Activated T-cell treated with anti-CD3 and anti-CD28 coated beads, Interleukin-2, amount 50 U/mL, for 72 hours (primary cell): ENCODE measurements at places on chromosomes 16 and 17.

DNA sequence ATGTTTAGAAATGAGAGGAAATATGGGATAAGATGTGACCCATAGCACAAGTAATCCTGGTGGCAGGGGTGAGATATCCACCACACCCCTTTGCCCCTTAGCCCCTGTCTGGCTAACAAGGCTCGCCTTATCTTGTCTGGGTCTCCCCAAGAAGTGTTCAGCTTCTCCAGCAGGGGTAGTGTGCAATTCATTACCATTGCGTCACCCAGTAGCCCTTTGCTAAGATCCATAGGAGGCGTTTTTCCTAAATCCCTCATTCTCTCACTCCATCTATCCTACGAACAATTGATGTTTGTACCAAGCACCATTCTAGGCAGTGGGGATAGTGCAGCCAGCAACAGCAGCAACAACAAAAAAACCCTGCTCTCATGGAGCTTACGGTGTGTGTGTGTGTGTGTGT, 30.8 kb downstream of the CCDC42 start:
- DNase-seq: no peak

DNA sequence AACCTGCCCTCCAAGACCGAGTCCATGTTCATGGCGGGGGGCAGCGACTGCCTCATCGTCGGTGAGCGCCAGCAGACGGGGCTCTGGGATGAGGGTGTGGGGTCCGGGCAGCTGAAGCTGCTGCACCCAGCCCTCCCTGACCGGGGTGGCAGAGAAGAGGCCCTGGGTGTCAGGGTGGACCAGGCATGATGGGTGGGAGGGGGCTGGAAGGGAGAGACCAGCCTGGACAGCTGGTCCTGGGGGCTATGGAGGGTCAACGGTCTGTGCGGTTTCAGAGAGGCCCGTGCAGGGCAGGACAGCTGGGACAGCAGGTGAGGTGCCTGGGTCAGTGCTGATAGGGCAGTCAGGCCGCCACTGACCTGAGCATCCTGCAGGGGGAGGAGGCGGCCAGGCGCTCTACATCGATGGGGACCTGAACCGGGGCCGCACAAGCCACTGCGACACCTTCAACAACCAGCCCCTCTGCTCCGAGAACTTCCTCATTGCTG, 13.3 kb upstream of the ATP6V0C start:
- no peak for DNase-seq

DNA sequence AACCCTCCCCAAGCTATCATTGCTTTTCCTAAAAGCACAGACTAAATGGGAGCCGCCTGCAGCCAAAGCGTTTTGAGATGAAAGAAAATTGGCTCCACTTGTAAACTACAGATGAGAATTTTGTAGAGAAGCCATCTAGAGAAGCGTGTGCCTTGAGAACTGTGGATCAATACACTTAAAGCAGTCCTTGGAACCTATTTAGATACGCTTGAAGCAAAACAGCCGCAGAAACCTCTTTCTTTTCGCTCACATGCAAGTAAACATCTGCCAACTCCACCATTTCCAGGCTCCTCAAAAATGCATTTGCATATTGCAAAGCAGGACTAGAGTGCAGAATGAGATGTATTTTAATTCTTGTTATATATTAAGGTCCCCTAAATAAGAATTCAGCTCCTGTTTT, 13.1 kb downstream of the KIAA0513 start:
- no peak for DNase-seq

- no peak for DNase-seq
Measured at GRCh38 chr17:79955691-79956440, 79.8 kb downstream of the TBC1D16 start.

DNA sequence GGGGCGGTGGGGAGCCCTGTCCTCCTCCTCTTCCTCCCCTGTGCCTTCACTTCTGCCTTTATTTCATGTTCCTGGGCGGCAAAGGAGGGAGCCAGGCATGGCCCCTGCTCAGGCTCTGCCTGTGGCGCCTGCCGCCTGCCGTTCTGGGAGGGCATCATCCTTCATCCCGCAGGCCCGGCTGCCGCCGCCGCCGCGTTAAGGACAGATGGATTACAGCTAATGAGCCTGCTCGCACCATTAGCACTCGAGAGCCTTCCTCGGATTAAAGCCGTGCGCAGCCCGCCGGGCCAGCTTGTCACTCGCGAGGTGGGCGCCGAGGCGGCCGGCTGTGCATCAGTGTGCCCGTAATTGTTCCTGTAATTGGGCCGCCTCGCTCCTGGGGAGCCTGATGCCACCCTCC, 127.7 kb upstream of the GSE1 start:
- no peak for DNase-seq

DNA sequence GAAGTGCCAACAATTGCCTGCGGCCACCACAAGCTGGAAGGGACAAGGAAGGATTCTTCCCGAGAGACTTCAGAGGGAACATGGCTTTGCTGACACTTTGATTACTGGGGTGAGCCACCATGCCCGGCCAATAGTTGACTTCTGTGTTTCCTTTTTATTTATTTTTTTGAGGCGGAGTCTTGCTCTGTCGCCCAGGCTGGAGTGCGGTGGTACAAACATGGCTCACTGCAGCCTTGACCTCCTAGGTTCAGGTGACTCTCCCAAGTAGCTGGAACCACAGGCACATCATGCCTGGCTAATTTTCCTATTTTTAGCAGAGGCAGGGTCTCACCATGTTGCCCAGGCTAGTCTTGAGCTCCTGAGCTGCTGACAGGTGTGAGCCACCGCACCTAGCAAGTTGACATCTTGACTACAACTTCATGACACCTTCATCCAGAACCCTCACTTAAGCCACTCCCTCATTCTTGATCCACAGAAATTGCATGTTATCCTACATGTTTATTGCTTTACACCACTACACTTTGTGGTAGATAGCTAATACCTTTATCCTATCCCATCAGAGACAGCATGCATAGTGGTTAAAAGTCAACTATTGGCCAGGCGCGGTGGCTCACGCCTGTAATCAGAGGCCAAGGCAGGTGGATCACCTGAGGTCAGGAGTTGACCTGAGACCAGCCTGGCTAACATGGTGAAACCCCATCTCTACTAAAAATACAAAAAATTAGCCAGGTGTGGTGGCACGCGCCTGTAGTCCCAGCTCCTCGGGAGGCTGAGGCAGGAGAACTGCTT, 16.1 kb upstream of the GPRC5C start:
- no peak for DNase-seq

GRCh38 chr17:81491181-81491581, 21.4 kb downstream of the ACTG1 start:
- DNase-seq: no peak

DNA sequence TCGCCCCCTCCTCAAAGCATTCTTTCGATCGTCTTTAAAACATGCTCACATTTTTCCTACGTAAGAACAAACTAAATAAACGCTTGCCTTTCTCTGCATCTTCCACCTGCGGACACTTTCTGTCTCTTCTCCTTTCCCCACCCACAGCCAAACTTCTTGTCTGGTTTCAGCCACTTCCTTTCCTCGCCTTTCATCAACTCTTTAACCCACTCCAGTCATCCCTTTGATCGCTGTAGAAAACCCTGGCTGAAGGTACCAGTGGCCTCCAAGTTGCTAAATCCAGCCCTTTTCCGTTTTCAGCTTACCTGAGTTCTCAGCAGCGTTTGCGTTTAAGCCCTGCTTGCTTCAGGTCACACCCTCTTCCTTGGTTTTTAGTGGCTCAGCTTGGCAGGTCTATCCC, 483 bp downstream of the RPA1 start:
- peak; percentile 37 for DNase-seq

- DNase-seq: no peak
Measured at GRCh38 chr17:45325810-45326209, 9.0 kb upstream of the MAP3K14 start.

GRCh38 chr16:79580453-79581191, 19.9 kb downstream of the MAF start:
- no peak for DNase-seq

DNA sequence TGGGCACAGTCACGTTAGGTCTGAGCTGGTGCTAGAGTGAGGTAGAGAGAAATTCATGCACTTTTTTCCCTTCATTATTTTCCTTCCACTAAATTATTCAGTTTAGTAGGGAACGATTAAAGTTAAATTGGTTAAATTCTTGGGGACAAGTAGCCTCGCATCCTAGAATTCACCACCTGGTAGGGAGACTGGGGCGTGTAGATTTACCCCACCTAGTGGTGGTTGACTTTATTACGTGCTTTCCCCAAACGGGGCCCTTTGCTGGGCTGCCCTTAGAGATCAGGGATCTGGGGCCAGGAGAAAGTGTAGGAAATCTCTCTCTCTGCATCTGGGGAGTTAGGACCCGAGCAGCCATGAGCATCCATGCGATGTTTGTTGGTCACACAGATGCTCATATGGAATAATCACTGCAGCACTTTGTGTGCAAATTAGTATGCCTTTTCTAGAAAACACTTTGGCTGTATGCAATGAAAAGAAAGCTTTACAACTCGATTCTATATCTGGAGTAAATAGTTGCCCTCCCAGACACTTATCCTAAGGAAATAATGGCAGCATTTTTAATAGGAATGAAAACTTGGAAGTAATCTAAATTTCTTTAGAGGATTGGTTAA, 107.0 kb downstream of the PLCG2 start:
- peak; percentile 21 for DNase-seq

GRCh38 chr17:4937553-4937952, 2.3 kb downstream of the SLC25A11 start:
- DNase-seq: no peak

GRCh38 chr16:3645504-3646347, 8.8 kb upstream of the DNASE1 start:
- no peak for DNase-seq

DNA sequence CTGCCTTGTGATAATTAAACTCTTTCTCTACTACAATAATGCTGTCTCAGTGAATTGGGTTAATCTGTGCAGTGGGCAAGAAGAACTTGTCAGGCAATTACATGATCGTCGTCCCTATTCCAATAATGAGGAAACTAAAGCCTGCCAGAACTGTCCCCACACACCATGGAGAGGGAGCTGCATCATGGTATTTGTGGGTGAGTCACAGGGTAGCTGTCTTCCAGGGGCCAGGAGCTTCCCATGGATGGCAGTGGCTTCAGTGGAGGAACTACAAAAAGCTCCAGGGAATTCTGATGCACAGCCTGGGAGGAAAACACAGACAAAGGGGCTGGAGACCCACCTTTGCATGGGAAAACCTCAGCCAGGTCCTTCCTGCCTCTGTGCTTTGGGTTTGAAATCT, 83.3 kb upstream of the C16orf82 start:
- DNase-seq: no peak

DNA sequence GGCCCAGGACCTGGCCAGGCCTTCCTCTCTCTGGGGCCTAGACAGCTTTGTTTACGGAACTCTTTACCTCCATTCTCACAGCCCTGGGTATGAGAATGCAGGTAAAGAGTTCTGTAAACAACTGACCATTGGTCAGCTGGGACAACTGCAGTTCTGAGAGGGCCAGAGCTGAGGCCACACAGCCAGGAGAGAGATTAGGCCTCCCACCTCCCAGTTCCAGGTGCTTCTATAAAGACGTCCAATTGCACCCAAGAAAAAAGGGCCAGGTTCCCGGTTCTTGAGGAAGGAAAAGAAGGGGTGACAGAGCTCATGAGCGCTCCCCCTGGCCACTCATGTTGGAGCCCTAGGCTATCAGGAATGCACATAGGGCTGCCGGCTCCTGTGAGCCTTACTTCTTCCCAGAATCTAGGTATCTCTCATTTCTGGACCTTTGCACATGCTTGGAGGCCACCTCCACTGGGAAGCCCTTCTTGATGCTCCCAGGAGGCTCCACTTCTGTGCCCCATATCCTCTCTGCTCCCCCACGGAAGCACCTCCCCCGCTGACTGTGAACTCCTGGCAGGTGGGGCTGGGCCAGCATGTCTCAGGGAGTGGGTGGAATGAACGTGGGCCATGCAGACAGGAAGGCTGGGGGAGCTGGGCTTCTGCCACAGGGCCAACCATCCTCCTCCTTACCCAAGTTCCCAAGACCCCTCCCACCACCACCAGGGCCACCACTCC, 13.1 kb downstream of the CNGB1 start:
- no peak for DNase-seq

GRCh38 chr17:17689312-17689711, 8.1 kb downstream of the RAI1 start:
- no peak for DNase-seq

DNA sequence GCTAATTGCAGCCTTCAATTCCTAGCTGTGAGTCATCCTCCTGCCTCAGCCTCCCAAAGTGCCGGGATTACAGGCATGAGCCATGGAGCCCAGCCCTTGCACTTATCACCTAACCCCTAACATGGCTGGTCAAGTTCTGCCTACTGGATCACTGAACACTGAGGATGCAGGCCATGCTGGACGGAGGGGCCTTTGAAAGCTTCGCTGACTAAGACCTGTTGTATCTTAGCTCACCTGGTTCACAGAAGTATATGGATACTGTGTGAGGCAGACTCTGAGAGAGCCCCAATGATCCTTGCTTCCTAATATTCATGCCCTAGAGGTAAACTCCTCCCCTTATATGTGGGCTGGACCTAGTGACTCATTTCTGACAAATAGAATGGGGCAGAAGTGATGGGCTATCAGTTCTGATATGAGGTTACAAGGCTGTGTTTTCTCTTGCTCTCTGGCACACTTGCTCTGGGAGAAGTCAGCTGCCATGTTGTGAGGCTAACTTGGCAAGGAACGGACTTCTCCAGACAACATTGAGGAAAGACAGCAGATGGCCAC, 11.7 kb upstream of the TMIGD1 start:
- peak; percentile 21 for DNase-seq

DNA sequence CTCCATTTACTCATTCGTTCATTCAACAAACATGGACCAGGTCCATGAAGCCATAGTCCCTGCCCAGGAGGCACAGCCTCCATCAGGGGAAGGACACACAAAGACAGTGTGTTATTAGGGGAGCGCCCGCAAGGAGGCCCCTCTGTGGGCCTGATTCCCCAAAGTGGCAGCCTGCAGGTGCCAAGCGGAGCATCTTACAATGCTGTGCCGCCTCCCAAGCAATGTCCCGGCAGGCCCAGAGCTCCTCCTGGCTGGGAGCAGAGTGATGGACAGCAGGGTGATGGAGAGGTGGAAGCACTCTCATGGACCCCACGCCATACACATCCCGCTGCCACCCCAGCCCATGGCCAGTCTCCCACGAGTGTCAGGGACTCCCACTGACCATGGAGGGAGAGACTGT, 25.8 kb downstream of the TRPV1 start:
- DNase-seq: no peak

DNA sequence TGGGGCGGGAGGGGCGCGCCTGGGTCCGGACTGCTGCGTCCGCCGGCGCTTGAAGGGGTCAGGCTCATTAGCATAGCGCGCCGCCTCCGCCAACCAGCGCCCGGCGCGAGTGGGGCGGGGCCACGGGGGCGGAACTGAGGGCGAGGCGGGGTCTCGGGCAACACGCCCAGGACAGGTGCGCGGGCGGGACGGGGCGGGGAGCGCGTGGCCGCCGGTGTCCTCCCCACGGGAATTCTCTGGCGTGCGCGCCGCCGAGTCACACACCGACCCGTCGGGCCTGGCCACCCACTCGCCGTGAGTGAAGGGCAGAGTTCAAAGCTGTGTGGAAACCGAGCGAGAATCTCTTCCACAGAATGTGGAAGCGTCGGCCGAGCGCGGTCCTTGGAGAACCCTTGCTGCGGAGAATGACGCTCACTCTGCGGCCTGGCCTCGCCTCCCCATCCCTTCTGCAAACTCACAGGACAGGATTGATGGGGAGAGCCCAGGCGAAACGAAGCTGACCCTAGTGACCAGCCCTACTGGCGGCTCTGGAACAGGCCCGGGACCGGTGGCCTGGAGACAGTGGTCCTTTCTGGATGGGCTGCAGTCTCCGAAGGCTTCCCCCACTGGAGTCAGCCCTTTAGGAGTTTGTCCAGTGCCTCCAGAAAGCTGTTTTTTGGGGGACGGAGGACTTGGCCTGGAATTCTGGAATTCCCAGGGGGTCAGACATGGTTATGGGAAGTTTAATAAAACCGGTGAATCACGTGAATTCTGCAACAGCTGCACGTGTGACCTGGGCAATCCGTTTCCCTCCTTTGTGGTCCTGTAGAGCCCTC, at the start of gene SNAI3:
Gene SNAI3, minus strand, starts transcription at position 69 of the 815 bp plus-strand sequence. CDS start 101 bp downstream, outside the sequence.
- peak; percentile 93 for DNase-seq

GRCh38 chr16:9903-10665, 43.3 kb downstream of the POLR3K start:
- no peak for DNase-seq
